ENCODE measurements at places on chromosomes 13 and 19.

DNA sequence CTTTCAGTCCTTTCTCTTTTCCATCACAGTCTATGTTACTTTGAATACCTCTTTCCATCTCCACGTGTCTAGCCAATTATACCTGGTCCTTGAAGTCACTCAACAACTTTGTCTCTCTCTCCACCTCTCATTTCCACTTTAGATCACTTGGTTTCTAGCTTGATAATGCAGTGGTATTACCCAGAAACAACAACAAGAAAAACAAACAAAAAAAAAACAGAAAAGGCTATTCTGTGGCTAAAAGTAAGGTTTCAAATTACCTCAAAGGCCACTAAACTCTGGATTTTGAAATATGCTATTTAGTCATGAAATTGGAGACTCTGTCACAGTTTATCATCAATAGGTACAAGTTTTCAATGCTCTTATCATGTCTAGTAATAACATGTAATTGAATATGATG lies 184.8 kb downstream of the PCDH9 start:
- peak; percentile 39 for DNase-seq

GRCh38 chr19:12788042-12788681 lies 3.1 kb upstream of the JUNB start:
- no peak for DNase-seq

- no peak for DNase-seq
Measured at GRCh38 chr13:48356750-48357149, 53.2 kb downstream of the RB1 start.

DNA sequence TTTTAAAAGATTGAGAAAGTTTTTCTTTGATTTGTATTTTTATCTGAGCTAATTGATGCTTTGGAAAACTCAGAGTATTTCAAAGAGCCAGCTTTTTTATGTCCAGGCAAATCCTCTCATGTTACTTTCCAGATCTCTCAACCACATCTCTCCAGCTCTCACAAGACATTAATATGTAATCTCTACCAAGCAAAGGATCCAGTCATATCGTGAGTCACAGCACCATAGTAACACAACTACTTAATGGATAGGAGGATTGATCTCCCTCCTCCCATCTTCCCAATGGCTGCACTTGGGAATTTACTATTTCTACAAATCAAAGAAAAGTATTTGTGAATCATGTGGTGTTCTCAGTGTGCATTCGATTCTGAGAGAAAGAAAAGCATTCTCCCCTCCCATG lies 63.3 kb downstream of the POU4F1 start:
- DNase-seq: peak; percentile 0

- DNase-seq: no peak
Measured at GRCh38 chr19:4868286-4868834, 893 bp upstream of the PLIN3 start.

Measured in LHCN-M2 (cell line).